NCI-H774 (cell line): ENCODE measurements at places on chromosomes 5 and 9.
A peak's percentile ranks its signal among the peaks of the same experiment; 100 is the strongest.

- no peak for DNase-seq
These were observed 4.2 kb upstream of the NR5A1 start for GRCh38 chr9:124511426-124511840.

DNA sequence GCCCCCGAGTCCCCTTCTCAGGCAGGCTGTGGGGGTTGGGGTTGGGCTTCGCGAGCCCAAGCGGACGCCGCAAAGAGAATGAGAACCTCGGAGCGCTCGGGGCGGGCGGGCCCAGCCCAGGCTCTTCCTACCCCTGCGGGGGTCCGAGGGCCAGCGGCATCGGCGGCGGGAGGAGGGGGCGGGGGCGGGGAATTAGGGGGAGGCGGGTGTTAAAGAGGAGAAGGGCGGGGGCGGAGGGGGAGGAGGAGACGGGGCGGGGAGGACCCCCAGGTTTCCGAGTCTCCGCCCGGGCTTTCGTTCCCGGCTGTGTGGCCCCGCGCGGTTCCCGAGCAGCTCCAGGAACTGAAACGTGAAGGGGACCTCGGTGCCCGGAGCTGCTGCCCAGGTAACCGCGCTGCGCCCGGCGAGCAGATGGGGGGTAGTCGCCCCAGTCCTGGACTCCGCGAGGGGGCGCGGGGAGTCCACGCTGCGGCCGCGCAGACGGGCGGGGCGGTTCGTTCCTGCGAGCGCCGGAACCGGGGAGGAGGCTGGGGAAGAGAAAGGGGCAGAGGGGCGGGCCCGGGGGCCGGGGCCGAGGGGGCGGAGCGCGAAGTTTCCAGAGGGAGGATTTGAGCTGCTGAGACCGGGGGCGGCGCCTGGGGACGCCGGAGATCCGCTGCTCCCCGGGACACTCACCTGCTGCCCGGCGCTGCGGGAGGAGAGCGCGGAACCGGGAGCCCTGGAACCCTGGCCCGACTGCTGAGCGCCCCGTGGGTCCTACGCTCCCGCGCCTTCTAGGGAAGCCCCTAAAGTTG, 38.4 kb upstream of the PLEKHG4B start:
- DNase-seq, result peak; percentile 94

DNA sequence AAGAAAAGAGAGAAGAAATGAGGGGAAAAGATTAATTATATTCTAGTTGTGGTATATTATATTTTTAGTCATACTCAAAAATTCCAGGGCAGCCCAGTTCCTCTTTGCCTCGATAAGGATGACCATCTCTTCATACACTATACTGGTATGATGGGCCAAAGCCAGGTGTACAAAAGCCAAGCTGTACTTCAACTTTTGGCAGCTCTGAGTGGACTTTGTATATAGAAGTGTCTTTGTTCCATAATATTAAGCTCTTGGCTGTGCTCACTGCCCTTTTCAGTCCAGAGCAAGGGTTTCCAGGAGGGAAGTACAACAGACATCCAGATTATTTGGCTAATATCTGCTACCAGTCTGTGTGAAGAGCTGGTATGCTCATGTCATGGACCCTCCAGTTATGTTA, 934.3 kb upstream of the CDH10 start:
- DNase-seq, result no peak

DNA sequence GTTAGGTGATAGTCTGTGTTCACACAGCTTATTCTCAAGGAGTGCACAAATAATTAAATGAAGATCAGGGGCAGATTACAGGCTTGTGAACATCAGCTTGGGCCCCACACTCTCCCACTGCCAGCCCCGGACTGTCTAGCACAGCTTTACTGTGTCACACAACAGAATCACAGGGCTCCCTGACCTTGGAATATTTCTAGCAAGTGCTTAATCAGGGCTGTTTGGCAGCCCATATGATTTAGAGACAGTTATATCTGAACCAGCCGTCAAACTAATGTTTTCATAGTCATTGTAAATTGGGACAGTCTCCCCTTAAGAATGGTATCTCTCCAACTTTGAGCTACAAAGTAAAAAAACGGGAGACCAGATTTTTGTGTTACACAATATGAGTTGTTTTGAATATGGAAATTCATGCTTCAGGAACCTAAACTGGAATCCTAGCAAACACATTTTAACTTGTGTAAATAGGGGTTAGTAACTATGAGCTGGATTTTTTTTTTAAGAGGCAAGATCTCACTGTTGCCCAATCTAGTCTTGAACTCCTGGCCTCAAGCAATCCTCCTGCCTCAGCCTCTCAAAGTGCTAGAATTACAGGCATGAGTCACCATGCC, 517.6 kb downstream of the BNC2 start:
- no peak for DNase-seq

- DNase-seq, result no peak
These were observed 583.5 kb upstream of the TUSC1 start for GRCh38 chr9:26261503-26262330.

DNA sequence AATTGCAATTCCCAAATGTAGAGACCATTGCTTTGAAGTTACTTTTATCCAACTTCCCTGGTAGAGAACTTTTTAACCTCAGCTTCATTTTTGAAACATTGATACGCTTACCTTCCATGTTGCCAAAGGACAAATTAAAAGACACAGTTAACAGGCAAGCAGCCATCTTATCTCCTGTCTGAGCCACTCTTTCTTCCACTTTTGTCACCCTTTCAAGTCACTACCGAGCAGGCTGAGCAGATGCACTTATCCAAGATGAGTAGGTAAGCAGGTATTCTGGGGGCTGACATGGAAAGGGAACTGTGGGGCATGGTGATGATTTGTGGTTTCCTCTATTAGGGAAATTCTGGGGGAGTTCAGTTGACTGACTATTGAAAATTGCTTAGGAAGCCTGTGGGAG, 66.7 kb downstream of the DOCK2 start:
- DNase-seq, result no peak

GRCh38 chr5:102312586-102313370, 16.7 kb upstream of the SLCO4C1 start:
- no peak for DNase-seq

- DNase-seq, result no peak
These were observed 94.2 kb downstream of the ADAMTS19 start for GRCh38 chr5:129554134-129554904.

DNA sequence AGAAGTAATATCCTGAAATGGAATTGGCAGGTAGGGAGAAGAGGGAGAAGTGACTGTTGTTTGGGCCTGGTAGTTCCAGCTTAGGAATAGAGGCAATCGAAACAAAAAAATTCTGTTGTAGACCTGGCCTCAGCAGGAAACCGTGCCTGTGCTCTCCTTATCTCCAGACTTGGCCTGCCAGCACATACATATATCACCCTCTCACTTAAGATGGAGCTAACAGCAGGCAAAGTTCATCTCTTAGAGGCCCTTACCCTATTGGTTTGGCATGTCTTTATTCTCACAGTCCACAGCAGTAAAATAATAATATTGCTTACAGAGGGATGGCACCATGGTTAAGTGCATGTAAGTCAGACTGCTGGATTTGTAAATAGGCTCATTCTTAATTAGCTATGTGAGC, 19.6 kb upstream of the TNC start:
- no peak for DNase-seq

- peak; percentile 16 for DNase-seq
These were observed 4.1 kb downstream of the TRIO start for GRCh38 chr5:14147210-14147609.

DNA sequence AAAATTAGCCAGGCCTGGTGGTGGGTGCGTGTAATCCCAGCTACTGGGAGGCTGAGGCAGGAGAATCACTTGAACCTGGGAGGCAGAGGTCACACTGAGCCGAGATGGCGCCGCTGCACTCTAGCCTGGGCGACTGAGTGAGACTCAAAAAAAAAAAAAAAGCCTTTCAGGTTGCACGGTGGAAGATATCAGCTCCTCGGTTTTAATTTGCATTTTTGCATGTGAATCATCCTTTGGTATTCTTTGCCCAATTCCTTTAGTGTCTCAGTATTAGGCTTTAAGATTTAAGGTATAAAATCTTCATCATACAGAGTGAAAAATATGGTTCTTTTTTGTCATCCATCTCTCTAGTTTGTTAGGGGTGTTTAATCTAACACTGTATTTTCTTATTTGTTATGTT, 173.6 kb upstream of the S1PR3 start:
- DNase-seq, result no peak

DNA sequence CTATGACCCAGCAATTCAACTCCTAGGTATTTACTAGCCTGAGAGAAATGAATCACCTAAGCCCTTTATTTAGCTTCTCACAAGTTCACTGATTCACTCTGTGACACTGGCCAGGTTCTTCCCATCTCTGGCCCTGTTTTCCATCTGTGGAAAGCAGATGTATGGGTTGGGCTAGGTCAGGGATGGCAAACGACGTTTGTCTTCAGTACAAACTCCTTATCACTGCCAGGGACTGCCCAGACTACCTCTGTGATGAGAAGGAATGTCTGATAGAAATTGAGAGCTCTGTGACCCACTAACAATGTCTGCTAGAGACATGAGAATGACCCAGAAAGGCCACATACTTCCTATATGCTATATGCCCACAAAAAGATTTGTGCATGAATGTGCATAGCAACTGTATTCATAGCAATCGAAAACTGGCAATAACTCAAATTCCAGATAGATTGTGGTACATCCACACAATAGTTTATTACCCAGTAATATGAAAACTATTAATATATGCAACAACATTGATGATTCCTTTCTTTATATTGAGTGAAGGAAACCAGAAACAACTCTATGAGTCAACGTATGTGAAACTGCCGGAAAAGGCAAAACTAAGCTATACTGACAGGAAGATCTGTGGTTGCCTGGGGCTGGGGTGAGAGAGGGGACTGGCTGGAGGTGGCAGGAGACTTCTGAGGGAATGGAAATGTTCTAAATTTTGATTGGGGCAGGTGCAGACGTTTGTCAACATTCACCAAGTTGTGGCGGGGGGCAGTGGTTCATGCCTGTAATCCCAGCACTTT, 32.0 kb upstream of the ADAM19 start:
- DNase-seq, result no peak

GRCh38 chr9:92790542-92791527, 26.2 kb upstream of the BICD2 start:
- peak; percentile 51 for DNase-seq

GRCh38 chr5:38615981-38616451, 59.6 kb upstream of the LIFR start:
- no peak for DNase-seq

GRCh38 chr5:6784481-6784880, 71.2 kb downstream of the TENT4A start:
- no peak for DNase-seq

- DNase-seq, result no peak
These were observed 3.4 kb upstream of the APBA1 start for GRCh38 chr9:69675563-69675962.

DNA sequence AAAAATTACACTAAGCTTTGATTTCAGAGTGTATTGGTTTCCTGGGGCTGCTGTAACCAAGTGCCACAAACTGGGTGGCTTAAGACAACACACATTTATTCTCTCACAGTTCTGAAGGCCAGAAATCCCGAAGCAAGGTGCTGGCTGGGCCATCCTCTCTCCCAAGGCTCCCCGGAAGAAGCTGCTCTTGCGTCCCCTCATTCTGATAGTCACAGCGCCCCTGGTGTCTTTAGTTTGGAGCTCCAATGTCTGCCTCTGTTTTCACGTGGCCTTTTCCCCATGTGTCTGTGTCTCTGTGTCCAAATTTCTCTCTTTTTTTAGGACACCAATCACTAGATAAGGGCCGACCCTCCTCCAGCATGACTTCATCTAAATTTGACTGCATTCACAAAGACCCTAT, 56.7 kb downstream of the ROPN1L start:
- DNase-seq, result no peak

- DNase-seq, result no peak
These were observed 47.6 kb upstream of the MEGF10 start for GRCh38 chr5:127243011-127243410.

- no peak for DNase-seq
These were observed 134.0 kb upstream of the RUSC2 start for GRCh38 chr9:35355939-35356338.

DNA sequence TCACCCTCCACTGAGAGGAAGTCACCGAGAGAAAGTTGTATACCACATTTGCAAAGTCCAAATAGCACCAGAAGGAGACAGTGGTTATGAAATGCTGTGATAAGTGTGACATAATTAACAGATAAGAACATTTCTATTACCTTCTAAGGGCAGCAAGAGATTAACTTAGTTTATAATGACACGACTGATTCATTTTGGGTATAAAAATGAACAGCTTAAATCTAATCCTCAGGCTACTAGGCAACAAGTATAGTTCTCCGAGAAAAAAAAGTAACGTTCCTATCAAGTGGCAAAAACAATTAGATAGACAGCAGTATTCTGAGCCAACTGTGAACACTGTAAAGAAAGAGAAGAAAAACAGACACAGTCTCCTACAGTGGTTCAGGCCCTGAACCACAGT, 431.2 kb upstream of the GRAMD2B start:
- DNase-seq, result no peak

DNA sequence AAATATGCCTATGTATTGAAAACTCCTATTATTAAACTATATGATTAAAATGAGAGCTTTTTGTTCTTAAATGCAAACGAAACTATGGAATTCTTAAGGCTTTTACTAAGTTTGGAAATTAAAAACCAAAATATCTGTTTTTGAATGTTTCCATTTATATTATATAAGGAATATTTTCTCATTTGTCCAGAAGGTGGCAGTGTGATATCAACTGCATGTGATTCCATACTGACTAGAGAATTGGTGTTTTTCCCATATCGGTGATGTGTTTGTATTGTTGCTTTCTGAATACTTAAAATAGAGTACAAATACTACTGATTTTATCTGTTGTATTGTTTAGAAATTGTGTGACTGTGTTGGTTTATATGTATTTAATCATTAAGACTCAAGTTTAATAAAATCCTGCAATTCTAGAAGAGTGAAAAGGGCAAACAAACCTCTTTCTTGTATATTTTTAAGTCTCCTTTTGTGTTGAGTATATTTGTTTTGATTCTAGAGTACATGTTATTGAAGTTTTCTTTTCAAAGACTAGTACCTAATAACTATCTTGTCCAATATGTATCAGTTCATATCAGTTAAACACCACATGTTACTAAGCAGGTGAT, 320.8 kb downstream of the CCDC171 start:
- DNase-seq, result peak; percentile 60

DNA sequence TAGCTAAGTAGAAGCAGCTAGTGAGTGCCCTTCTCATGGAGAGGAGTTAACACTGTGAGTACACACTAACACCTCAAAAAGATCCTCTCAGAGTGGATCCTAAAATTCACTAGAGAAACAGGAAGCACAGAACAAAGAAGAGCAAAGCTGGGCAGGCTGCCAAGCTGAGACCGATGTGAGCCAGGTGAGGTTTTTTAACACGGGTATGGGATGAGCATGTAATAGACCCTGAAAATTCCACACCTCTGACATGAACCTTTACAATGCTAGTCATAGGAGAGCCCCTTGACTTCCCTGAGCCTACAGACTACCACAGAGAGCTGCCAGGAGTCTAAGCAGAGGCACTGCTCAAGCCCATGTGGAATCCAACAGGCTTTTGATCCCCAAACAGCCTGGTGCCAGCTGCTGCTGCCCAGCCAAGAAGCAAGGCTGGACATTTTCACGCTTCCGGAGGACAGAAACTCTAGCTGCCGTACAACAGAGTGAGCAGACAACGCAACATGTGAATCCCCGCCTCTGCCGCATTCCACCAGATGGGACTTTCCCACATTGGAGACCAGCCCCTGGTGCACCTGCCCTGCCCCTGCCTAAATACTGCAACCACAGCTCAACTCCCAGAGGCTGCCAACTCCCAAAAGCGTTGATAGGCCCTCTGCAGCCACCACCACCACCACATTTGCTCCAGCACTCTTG, 280.8 kb downstream of the CDH10 start:
- peak; percentile 47 for DNase-seq

GRCh38 chr5:16675806-16676205, 59.0 kb upstream of the RETREG1 start:
- DNase-seq, result no peak
